Cerebellar cortex (tissue), 1 donor: ENCODE measurements at places on chromosomes 3 and 15.

DNA sequence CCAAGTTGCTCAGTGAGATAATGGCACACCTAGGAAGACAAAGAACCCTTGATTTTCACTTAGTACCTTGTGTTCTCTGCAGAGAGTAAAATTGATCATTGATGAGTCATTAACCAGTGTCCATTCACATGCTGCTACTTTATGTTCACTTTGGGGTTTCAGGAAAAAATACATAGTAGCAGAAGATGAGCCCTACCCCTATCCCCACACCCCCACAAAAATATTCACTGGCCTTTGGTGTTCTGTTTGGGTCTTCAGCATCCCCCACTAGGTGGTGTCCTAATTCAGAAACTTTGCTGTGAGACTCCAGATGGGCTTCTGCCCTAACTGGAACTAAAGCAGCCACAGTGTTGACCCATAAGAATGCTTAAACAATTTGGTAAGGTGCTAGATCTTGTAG is 178.8 kb downstream of the KLHL25 start:
- DNase-seq: peak; percentile 21

DNA sequence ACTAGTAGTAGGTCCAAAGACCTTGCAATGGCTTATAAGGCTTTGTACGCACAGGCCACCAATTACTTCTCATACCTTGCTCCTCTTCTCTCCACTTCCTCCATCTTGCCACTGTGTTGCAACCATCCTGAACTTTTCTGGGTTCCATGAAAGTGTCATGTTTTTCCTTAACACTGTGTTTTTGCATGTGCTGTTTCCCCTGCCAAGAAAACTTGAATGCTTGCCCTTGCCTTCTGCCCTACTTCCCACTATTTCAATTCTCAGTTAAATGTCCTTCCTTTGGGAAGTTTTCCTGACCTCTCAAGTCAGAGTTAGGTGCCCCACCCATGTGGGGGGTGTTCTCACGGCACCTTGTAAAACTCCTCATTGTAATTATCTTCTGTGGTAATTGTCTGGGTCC is 182.8 kb downstream of the THRB start:
- DNase-seq: no peak

DNA sequence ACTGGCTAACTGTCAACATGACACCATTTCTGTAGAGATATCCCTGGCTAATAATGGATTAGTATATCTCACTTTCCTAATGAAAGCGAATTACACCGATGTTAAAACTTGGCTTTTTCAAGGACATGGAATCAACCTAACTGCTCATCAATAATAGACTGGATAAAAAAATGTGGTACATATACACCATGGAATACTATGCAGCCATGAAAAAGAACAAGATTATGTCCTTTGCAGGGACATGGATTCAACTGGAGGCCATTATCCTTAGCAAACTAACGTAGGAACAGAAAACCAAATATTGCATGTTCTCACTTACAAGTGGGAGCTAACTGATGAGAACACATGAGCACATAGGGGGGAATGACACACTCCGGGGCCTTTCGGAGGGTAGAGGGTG is 62.6 kb downstream of the ZIC1 start:
- no peak for DNase-seq

DNA sequence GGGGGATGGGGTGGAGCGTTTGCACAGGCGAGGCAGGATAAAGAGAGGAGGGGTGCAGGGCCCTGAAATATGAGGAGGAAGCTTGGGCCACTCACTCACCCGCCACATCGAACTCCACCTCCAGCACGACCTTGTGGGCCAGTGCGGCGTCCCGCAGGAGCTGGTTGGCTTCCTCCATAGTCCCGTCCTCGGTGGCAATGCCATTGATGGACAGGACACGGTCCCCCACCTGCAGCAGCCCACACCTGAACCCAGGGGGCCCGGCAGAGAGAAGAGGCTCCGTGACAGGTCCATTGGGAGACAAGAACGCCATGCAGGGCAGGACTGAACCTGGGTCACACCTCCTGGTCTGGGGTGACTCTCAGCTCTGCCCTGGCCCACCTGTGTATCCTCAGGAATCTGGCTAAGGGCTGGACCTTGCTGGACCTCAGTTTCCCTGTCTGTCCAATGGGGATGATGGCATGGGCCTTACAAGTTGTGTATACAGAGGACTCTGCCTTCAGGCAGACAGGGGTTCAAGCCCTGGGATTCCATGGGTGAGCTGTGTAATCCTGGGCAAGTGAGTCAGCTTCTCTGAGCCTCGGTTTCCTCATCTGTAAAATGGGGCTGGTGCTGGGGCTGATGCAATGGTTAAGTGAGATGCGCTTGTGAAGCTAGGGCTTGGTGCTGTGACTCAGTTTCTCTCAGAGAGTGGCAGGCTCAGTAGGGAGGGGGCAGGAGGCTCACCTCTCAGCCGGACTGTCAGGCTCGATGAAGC is 26.4 kb downstream of the GRIP2 start:
- no peak for DNase-seq

- no peak for DNase-seq
Observed at GRCh38 chr3:148532326-148532725, 165.4 kb upstream of the AGTR1 start.

- DNase-seq: no peak
Observed at GRCh38 chr3:119619094-119619493, 21.4 kb downstream of the PLA1A start.

DNA sequence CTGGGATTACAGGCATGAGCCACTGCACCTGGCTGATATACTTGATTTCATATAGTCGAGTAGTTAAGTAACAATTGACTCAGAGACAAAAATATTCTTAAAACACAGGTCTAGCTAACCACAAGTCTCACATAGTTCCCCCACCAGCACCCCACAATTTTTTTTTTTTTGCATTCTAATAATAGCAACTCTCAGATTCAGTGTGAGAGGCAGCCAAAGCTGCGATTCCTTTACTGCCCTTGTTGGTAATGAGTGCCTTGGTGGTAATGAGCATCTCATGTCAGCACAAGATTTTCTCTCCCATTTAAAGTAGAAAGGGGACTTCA is 72.5 kb downstream of the WWTR1 start:
- DNase-seq: no peak

- no peak for DNase-seq
Observed at GRCh38 chr3:156551261-156551660, 3.7 kb downstream of the SSR3 start.

DNA sequence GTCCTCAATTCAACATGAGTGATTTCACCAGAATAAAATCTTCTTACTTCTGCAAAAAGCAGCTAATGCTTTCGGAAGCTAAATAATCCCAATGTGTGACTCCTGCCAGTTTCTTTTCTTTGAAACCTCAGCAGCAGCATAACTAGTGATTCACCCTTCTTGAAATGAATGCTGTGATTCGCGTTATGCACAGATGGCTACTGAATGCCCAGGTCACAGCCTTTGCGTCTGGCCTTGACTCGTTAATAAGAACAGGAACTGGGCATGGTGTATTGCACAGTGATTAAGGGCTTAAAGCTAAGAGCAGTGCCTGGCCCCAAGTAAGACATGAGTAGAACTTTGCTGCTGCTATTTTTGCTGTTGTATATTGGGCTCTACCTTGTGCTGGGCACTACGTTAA is 19.0 kb downstream of the CGNL1 start:
- no peak for DNase-seq

DNA sequence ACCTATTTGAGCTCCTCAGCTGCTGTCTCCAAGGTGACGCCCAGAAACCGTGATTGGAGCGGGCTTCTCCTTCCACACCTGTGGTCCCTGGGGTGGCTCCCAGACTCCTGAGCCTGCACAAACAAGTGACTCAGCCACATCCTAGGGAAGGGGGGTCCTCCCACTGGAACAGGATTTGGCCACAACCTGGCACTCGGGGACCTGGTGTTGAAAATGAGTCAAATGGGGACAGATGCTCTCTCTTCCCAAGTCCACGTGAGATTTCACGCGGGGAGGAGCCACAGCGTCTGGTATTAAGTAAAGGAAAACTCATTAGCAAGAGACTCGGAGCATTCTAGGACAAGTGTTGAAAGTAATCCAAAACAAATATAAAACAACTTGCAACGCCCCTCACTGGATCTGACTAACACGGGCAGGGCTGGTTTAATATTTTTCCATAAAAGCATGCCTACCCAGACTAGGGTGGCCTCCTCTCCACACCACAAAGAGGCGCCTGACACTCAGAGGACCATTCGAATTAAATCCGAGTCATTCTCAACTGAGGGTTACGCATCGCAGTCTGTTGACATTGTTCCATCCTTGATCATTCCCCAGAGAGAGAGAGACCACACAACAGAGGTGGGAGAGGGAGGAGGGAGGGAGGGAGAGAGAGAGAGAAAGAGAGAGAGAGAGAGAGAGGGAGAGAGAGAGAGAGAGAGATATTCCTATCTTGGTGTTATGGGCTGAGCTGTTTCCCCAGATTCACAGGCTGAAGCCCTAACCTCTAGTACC is 74.4 kb downstream of the MGLL start:
- DNase-seq: no peak

- no peak for DNase-seq
Observed at GRCh38 chr15:71790081-71790480, 20.3 kb upstream of the NR2E3 start.

GRCh38 chr15:36177590-36178302 is 401.7 kb upstream of the CDIN1 start:
- DNase-seq: no peak

- DNase-seq: peak; percentile 34
Observed at GRCh38 chr15:56835718-56836171, 82.7 kb upstream of the TCF12 start.

GRCh38 chr15:84659904-84660781 is 2.1 kb upstream of the NMB start:
- DNase-seq: no peak

GRCh38 chr3:45037720-45038455 is 11.8 kb downstream of the CLEC3B start:
- peak; percentile 95 for DNase-seq

GRCh38 chr15:66740802-66741201 is 38.8 kb downstream of the SMAD6 start:
- DNase-seq: no peak

DNA sequence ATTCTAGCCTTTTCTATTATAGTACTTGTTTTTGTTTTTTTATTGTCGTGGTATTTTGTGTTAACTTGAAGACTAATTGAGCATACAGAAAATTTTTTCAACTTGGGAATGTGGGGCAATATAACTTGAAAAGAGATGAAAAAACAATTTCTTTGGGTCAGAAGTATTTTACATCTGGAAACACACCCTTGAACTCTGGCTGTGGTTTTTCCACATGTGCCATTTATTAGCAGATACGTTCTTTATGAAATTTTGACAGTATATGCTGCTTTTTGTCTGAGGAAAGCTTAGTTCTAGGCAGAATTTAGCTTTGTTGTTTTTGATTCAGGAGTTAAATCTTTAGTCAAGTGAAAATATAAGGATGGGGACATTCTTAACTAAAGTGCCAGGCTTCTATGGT is 44.7 kb downstream of the TCF12 start:
- no peak for DNase-seq

DNA sequence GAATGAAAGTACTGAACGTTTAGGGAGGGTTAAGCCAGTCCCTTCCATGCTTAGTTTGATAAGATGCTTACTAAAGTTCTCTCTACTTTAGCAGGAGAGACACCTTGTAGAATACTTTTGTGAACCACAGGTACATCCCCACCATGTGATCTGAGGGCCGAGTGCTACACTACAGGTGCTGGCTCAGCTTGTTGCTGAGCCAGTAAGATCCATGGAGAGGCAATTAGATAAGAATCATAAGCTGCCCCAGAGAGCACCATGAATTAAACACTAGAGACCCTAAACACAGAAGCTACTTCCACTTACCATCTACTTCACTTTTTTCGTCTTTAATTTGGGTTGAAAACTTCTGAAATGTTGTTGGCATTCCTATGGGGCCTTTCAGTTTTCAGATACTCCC is 70.5 kb upstream of the GOLGA8B start:
- no peak for DNase-seq

- no peak for DNase-seq
Observed at GRCh38 chr15:45435124-45435903, 57.0 kb upstream of the GATM start.

GRCh38 chr3:13426591-13426990 is 6.5 kb upstream of the NUP210 start:
- DNase-seq: no peak

DNA sequence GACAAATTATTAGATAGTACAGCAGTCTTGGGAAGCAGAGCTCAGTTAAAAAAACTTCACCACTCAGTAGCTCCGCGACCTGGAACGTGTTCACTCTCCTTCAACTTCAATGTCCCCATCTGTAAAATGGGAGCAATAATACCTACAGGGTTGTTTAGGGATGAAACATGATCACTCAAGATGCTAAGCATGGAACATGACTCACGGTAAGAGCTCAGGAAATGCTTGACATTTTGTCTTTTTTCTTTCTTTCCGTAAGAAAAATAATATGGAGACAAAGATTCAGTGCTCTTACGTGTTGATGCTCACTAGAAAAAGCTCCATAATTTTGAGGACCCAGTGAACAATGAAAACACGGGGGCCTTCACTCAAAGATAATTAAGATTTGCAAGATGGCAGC is 606.7 kb upstream of the MDFIC2 start:
- DNase-seq: no peak

- DNase-seq: peak; percentile 27
Observed at GRCh38 chr3:59698091-59698490, 648.3 kb upstream of the CFAP20DC start.

DNA sequence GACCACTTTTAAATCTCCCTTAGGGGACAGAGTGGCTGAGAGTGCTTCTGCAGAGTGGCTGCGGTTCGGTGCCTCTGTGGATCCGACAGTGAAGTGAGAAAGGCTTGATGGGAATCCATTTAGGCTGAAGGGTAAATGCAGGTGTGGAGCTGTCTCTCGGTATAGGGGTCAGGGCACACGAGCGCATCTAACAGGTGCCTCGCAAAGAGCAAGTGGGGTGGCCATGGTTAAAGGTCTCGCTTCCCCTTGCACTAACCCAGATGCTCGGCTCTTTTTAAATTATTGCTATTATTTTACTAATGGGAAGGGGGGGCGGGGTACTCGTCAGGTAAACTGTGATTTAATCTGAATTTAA is 598 bp upstream of the GJD2 start:
- DNase-seq: no peak

GRCh38 chr15:85318732-85319076 is 61.7 kb upstream of the AKAP13 start:
- no peak for DNase-seq

DNA sequence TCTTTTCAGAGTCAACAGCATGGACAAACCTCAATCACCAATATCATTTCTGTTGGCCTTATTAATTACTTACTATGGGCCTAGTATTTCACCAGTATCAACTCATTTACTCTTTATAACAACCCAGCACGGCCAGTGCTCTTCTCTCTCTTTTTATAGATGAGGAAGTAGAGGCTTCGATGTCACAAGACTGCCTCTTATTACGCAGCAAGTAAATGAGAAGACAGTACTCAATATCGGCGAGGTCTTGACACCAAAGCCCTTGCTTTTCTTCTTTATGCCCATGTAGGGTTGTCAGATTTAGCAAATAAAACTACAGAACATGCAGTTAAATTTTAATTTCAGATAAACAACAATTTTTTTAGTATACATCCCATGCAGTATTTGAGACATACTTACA is 99.0 kb upstream of the KCNMB2 start:
- DNase-seq: no peak

GRCh38 chr3:19901918-19902317 is 32.1 kb downstream of the EFHB start:
- DNase-seq: no peak
